ENCODE measurements at places on chromosomes 7 and 10.

GRCh38 chr7:916291-916941, 38.1 kb downstream of the ADAP1 start:
- no peak for DNase-seq

GRCh38 chr10:80871083-80871482, 333.4 kb downstream of the SH2D4B start:
- DNase-seq = no peak

DNA sequence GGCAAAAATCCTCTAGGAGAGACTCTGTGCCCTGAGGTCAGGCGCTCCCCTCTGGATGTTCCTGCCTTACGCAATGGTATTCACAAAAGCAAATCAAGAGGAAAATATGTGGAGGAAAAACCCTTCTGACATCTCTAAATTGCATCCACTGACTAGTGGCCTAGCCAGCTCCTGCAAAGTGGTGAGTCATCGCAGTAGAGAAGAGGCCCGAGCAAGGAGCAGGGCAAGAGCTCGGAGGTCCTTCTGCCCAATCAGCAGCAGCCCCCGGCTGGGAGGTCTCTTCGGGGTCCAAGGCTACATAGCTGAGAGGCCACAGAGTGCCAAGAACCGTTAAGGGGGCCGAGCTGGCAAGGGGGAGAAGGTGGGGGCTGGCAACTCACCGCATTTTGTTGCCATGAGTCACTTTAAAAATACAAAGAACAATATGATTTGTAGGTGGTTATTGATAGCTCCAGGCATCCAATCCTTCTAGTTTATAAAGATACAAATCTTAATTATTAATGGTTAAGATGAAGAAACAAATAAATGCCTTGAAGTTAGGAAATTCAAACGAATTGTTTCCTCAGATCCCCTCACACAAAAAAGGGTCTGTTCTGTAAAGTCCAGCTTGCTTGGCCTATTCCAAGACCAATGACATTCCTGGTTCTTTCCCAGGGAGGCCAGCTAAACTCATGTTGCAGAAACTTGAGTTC, 161.6 kb downstream of the PKD1L1 start:
- no peak for DNase-seq

- DNase-seq = no peak
These were observed 91.5 kb upstream of the THSD7A start for GRCh38 chr7:11923376-11923930.

DNA sequence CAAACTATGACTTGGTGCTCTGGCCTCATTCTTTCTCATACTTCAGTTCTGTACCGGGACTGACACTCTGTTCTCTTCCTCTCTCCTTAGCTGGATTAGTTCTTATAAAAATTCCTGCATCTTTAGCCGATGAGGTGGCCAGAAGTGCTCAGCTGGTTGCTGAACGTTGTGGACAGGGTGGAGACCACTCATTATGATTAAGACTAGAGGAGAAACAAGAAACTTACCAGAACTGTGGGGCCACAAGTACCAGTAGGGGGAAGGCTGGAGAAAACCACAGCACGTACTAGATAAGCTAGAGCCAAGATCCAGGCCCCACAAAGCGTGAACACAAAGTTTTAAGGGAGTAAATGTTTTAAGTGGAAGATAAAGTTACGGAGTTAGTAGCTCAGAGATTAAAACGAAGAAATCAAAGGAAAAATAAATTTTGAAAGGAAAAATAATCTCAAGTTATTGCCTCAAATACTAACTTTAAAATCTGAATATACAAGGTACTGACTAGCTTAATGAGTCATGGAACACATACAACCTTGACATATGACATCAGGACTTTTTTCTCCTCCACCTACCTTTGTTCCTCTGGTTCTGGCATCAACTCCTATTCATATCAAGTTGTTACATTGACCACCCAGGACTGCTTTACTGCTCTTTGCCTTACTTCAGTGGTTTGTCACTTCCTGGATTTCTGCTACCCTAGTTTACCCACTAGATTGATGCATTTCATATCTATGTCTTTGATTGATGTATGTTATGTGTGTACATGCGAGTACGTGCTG, 469.0 kb downstream of the TFEC start:
- no peak for DNase-seq

DNA sequence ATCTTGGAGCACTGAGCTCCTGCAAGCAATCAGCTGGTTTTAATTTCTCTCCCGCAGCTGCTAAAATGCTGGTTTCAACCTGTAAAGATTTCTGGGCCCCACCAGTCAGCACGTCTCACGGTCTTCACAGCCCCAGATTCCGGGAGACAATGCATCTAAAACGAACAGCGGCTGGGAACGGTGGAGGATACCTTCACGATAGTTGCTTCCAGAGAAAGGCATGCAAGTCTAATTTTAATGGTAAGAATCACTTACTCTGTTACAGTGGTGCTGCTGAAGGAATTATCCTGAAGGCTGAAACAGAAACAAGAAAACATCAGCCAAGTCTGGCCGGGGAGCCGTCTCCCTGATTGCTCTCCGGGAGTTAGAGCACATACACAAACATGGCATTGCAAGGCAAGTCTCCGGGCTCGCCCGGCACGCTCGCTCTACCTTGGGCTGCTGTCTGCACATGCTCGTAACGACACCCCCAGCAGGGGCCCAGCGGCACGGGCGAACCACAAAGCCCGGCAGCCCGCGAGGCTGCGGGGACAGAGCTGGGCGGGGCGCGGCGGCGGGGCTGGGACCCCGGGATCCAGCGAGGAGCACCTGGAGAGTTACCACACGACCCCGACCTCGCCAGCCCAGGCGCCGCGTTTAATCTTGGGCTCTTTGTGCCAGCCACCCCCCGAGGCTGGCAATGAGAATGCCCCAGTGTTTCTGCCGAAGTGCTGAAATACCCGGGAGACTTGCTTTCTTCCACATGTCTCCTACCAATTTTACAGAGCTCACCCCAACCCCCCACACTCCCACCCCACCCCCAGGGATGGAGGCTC, at the start of gene FAM13C:
Gene FAM13C (minus strand): TSS at position 406 of the 815 bp plus-strand sequence. CDS start 89 bp downstream, at position 317.
- DNase-seq = no peak

DNA sequence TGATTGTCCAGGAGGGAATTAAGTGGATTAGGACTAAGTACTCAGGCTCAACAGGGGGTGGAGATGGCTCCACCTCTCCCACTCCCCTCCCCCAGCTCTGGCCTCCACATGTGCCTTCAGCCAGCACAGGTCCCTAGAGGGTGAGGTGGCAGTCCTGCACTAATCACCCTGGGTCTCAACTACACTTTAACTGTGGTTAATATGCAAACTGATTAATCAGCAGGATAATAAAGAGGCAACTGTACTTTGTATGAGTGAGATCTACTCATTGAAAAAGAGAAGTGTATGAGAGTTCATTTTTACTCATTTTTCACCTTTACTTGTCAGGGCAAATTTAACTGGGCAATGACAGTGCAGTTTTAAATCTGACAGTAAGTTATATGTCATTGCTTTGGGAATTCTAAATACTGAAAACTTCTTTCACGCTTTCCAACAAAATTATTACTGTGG, 223.8 kb upstream of the CCDC6 start:
- no peak for DNase-seq

GRCh38 chr10:133391761-133392518, 2.0 kb upstream of the MTG1 start:
- no peak for DNase-seq

DNA sequence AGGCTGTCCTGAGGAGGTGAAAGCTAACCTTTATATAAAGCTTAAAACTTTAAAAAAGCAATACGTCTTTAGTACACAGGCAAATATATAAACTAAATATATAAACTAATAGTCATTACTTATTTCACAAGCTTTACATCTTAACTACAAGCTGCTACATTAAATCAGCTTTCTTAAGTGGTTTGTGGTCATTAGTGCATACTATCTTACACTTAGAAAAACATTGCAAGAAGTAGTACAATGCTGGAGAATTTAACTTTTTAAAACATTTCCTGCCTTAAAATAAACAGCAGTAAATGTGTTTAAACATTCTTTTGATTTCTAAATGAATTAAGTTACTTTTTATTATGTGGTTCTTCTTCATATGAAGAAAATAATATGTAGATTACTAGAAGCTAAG, 36.3 kb downstream of the MET start:
- no peak for DNase-seq

DNA sequence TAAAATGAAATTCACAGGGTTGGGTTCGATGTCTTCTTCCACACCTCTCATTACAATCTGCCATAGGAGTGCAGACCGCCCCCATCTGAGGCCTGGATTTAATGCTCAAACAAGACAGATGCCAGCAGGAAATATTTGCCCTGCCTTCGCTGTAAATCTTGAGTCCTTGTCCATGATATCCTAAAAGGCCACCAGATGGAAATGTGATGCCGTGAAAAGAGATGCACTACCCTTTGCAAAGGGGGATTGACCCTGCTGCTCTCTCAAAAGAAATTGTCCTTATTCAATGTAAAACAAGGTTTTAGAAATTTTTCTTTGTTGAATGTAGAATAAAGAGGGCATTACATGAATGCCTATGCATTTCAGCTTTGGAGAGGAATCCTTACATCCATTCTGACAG, 37.5 kb downstream of the AGAP4 start:
- no peak for DNase-seq

DNA sequence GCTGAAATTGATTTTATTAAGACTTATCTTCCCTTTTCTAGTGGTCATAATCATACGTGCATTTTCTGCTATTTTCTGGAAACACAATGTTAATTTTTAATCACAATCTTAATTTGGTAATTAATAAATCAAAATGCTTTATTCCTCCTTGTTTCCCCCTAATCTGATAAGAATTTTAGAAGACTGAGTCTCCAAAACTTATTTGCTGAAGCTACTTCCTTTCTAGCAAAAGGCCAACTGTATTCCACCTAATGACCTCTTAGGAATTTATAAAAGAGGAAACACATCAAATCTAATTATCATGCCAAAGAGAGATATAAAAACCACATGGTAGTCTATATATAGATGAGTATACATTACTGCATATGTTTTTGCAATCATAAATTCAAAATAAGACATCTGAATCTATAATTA, 140.6 kb downstream of the GNAI1 start:
- DNase-seq = no peak

DNA sequence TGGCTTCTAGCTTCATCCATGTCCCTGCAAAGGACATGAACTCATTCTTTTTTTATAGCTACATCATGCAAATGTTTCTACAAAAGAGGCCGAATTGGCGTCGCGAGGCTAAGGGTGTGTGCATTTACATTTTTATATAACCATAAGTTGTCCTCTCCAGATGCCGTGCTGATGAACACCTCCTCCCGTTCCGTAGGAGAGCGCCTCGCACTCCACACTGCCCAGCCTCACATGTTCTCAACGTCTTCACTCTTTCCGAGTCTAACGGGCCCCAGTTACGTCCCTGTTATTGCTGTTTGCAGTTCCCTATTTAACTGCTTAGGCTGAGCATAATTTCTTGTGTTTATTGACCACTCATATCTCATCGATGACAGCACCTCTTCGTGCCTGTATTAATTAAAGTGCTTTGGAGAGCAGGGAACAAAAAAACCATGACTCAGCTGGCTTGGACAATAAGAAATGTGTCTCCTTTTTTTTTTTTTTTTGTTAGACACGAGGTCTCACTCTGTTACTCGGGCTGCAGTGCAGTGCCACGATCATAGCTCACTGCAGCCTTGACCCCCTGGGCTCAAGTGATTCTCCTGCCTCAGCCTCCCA, 113.5 kb upstream of the SDK1 start:
- no peak for DNase-seq

GRCh38 chr10:12928571-12928970, 72.9 kb downstream of the CCDC3 start:
- no peak for DNase-seq

- no peak for DNase-seq
These were observed 42.8 kb downstream of the PDLIM1 start for GRCh38 chr10:95247881-95248583.

DNA sequence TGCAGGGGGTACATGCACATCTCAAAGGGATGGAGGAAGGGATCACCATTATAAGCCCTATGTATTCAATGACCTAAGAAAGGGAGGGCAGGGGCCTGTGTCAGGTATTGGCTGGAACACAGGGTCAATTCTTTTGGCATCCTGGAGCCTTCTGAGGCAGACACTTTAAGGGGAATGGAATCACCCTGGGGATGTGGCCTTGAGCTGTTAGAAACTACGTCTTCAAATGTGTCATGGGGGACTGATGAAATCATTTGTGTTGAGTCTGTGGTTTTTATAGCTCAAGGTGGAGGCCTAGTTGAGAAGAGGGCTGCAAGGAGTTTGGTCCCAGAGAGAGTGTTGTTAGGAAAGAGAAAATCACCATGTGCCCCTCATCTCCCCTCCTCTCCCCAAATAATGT, 206.1 kb upstream of the CELF2 start:
- DNase-seq = no peak

- no peak for DNase-seq
These were observed 559.9 kb downstream of the SDK1 start for GRCh38 chr7:3860932-3861331.

GRCh38 chr10:121043124-121043849, 192.1 kb downstream of the WDR11 start:
- DNase-seq = no peak

- no peak for DNase-seq
These were observed 48.1 kb downstream of the DPYSL4 start for GRCh38 chr10:132234860-132235259.

GRCh38 chr10:43824934-43825333, 176.3 kb upstream of the ZNF32 start:
- DNase-seq = no peak

DNA sequence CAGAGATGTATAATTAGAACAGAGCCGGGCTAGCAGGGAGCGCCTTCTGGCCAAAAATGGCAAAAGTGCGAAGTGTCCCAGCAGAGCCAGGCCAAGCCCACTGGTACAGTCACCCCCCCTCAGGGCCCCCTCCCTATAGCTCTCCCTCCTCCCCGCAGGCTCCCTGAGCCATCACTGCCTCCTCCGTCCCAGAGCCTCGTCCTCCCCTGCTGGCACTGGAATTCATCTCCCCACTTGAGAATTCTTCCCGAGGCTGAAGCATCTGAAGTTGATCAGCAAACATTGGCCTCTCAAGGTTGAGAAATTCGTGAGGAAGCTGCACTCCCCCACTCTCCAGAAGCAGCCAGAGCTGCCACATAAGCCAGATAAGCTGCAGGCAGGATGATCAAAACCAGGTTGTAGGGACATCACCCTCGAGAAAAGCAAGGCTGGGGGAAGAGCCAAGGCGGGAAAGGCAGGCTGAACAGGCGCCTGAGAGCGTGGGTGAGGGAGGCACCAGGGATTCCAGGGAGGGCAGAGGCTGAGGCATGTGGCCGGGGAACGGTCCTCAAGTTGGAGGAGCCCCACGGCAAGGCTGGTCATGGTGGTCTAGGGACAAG, 23.4 kb downstream of the CAMK2G start:
- DNase-seq = no peak

GRCh38 chr10:46520941-46521340, 35.5 kb downstream of the GPRIN2 start:
- peak; percentile 82 for DNase-seq

GRCh38 chr7:2016021-2016631, 216.6 kb downstream of the MAD1L1 start:
- DNase-seq = no peak
